T-helper 1 cell (primary cell): ENCODE measurements at places on chromosomes 2 and 18.

- no peak for DNase-seq
Observed at GRCh38 chr18:76922107-76922506, 99.8 kb downstream of the ZNF236 start.

GRCh38 chr2:202278944-202279343 is 13.4 kb downstream of the NOP58 start:
- DNase-seq: no peak

GRCh38 chr2:122478117-122478516 is 722.7 kb downstream of the TSN start:
- no peak for DNase-seq

- no peak for DNase-seq
Observed at GRCh38 chr2:69060938-69061501, 48.0 kb downstream of the ANTXR1 start.

DNA sequence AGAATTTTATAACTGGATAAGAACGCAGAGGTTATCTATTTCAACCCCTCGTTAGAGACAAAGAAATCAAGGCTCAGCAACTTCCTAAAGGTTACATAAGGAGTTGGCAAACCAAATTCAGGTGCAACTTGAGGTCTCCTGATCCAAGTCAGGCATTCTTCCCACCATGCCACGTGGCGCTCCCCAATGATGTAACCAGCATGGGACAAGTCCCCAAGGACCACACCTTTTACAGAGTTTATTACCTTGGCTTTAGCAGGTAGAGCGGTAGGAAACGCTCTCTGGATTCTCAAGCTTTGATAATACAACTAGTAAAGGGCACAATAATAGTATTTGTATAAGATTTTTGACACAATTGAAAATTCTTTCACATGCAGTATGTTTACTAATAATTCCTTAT is 26.7 kb upstream of the MBOAT2 start:
- DNase-seq: no peak

GRCh38 chr2:206457188-206457634 is 13.9 kb downstream of the ADAM23 start:
- no peak for DNase-seq

DNA sequence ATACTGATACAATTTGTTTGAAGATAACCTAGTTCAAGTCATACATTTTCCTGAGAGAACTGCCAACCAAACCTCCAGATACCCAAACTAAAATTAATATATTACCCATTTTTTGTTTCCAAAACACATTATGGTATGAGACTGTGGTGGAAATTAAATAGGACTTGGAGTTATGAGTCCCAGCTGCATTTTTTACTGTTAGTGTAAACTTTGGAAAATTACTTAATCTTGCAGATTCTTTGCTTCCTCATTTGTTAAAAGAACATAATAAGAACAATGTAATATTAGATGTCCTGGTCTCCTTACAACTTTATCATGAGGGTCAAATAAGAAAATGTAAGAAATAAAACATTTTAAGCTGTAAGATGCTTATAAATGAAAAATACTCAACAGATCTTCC is 98.2 kb upstream of the TRIB2 start:
- DNase-seq: no peak

DNA sequence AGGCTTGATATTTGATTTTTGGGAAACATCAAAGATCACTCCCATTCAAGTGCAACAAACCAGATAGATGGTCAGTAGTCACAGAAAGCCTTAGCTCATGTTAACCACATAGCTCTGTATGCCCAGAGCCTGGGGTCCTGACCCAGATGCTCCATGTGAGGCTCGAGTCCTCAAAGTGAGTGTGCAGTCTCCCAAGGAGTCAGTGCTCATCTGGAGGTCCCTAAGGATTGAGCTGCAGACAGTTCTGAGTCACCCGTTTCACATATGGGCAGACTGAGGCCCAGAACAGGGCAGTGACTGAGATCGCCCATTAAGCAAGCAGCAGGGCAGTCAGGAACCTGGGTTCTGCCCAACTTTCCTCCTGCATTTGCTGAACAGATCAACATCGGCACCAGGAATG is 9.2 kb downstream of the TMEM37 start:
- DNase-seq: no peak

- DNase-seq: no peak
Observed at GRCh38 chr18:13461469-13461868, 242.9 kb downstream of the LDLRAD4 start.

DNA sequence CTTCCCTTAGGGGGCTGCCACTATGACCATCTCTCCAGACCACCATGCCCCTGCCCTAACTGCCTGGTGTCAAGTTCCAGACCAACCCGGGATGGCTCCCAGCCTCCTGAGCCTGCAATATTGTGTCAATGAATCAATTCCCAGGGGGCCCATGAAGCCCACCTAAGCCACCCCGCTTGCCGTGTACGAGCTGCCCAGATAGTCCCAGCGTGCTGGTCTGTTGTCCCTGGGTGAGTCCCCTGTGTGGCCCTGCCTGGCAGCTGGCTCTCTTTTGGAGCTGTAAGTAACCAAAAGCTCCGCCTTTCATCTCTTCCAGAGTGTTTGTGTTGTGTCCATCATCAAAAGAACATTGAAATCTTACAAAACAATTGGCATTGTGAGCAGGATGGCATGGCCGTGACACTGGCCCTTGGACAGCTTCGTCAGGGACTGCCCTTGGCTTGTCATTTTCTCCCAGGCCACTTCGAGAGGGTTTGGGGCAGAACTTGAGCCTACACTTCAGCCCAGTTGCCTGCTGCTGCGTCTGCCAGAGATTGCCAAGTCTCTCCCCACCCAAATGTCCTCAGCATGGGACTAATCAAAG is 11.3 kb upstream of the MAL start:
- DNase-seq: no peak

GRCh38 chr2:179622112-179622511 is 239.3 kb downstream of the ZNF385B start:
- DNase-seq: no peak

GRCh38 chr2:14614017-14614416 is 18.5 kb upstream of the LRATD1 start:
- DNase-seq: no peak

DNA sequence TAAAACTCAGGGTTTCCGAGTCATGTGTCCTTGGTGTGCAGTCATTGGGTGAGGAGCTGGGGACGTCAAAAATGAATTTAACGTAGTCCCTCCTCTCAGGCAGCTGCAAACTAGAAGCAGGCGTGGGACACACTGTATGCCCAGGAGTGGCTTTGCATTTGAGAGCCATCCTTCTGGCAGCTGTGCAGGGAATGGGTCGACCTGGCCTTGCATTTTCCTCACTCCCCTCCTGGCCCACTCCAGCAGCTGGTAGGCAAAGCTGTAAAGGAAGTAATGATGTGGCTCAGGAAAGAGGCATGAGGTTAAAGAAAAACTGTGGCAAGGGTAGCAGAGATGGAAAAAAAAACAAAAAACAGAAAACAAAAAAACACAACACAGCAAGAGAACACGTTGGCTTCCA is 46.5 kb downstream of the RNF144A start:
- DNase-seq: no peak

DNA sequence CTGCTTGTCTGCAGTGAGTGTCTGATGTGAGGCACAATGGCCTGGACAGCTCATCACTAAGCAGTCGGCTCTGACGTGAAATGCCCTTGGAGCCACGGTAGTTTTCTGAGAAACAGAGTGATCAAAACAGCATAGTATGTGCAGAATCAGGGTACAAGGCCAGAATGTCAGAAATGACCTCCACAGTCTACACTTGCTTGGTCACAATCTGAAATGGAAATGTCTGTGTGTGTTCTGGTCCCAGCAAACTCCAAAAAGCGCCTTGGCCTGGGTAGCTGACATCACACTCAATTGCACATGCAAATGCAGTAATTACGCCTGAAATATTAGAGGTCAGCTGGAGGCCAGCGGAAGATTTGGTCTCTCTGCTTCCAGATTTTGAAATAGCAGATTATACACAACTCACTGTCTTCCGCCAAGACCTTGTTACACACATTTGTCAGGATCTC is 95.4 kb downstream of the CTAGE1 start:
- no peak for DNase-seq

- no peak for DNase-seq
Observed at GRCh38 chr2:74079522-74080341, 68.0 kb downstream of the BOLA3 start.

GRCh38 chr2:10776231-10776977 is 36.2 kb downstream of the PDIA6 start:
- no peak for DNase-seq

GRCh38 chr2:65465124-65465523 is 32.7 kb upstream of the SPRED2 start:
- no peak for DNase-seq

DNA sequence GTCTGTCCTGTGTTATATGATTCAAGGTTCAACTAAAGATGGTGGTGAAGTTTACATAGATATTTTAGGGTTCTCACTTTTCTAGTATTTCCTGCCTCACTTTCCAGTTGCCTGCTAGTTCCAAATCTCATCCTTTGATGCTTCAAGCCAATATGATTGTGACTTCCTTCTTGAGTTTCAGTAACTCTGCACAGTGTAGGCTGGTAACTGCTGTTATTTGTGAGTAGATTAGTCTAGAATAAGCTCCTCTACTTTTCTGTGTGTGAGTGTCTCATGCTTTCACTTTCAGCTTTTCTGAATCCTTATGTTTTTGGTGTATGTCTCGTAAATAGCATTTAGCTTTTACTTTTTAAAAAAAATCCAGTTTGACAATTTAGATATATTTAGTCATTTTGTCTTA is 42.6 kb downstream of the GALNT1 start:
- no peak for DNase-seq

DNA sequence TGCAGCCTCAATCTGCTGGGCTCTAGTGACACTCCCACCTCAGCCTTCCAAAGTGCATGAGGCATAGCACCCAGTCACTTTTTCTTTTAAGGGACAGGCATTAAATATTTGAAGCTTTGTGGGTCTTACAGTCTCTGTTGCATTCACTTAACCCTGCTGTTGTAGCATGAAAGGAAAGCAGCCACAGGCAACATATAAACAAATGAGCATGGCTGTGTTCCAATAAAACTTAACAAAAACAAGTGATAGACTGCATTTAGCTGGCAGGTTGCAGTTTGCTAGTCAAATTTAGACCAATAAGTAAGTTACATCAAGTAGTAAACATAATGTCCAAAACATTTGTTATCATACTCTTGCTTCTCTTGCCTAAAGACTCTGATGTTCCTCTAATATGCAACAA is 297.3 kb upstream of the MMADHC start:
- DNase-seq: no peak

DNA sequence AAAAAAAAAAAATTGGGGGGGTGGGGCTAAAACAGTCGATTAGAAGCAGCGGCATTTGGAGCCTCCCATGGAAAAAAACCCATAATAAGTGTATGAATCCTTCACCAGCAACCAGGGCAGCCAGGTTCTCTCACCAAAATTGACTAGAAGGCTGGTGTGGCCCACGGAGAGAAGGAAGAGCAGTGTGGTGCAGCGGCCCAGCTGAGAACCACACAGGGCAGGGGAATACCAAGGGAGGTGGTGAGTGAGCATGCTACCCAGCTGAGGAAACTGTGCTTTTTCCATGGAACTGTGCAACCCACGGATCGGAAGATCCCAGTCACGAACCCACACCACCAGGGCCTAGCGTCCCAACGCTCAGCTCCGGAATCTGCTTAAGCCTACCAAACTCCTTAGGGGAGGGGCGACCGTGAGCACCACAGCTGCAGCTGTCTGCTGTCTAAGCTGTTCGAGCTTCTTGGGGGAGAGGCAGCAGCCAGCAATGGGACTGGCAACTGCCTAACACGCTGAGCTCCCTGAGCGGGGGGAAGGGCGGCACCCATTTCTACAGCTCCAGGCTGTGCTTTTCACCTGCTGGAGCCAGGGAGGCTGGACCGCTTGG is 1037.2 kb upstream of the ACVR2A start:
- DNase-seq: no peak

GRCh38 chr18:22001912-22002487 is 167.4 kb upstream of the GATA6 start:
- DNase-seq: no peak

DNA sequence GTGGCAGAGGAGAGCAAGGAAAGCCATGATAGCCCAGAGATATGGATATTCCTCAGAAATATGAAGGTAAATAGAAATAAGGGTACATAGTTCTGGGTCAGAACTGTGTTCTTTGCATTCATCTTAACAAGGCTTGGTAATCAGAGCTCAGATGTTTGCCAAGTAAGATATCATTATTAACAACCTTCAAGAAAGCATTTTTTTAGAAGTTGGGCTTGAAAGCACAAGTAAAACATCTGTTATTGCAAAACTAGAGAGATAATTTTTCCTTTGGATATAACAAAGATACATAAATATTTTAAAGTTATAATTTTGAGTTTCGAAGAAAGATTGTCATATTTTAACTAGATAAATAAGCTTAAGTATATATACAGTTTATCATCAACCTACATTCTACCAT is 171.4 kb downstream of the ZNF804A start:
- no peak for DNase-seq

DNA sequence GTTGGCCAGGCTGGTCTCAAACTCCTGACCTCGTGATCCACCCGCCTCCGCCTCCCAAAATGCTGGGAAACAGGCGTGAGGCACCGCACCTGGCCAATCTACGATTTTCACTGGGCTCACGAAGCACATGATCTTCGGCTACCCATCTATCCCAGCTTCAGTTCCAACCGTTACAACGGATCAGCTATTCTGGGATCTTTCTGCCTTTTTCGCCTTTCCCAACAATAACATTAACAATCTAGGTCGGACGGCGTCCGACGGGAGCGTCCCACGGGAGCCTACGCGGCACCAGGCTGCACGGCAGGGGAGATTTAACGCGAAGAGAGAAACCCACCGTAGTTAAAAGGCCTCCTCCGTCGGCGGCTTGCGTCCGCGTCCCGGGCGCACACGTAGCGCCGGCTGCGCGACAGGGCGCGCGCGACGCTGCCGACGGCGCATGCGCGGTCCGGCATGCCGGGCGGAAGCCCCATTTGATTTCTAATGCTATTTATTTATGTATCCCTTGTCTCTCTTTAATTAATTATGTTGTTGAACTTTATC is at the start of gene MSL3B:
MSL3B (minus strand) TSS at position 394 of the 540 bp plus-strand sequence.
- DNase-seq: peak; percentile 58

- DNase-seq: no peak
Observed at GRCh38 chr2:17667898-17668297, 85.7 kb downstream of the SMC6 start.

DNA sequence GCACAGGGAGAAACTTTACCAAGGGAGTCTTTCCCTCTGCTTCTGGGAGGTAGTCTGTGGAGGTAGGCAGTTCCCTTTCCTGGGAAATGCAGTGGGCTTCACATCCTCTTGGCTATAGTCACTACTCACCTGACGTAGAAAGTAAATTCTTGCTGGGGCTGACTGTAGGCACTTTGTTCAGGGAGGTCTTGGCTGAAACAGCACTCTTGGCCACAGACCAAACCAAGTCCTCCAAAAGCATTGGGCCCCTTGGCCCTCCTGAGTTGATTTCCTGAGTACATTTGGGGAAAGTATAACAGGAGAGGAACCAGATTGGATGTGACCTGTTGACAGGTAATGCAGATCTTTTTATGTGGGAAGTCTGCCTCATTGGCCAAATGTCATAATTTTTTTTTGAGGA is 108.9 kb downstream of the MGAT5 start:
- no peak for DNase-seq

- no peak for DNase-seq
Observed at GRCh38 chr2:128967646-128968045, 649.0 kb upstream of the HS6ST1 start.
